Mesenchymal stem cell (in vitro differentiated cells and primary cell): ENCODE measurements at places on chromosomes 4 and X.

GRCh38 chr4:128639541-128640270 lies 169.8 kb upstream of the JADE1 start:
- DNase-seq: peak; percentile 13

DNA sequence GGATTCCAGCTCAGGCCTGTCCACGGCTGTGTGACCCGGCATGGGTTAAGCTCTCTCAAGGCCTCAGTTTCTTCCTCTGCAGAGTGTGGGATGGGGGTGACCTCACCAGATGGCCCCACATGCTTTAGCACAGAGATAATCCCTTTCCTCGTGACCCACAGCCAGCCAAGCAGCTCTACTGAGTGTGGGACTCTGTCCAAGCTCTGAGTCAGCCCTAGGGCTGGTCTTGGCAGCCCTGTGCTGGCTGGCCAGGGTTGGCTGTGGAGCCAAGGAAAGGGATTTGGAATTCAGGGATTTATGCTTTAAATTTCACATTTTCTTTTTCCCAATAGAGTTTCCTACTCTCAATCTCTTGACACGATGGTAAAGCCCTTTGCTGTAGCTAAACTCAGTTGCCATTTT lies 19.7 kb upstream of the SPON2 start:
- DNase-seq: peak; percentile 98

DNA sequence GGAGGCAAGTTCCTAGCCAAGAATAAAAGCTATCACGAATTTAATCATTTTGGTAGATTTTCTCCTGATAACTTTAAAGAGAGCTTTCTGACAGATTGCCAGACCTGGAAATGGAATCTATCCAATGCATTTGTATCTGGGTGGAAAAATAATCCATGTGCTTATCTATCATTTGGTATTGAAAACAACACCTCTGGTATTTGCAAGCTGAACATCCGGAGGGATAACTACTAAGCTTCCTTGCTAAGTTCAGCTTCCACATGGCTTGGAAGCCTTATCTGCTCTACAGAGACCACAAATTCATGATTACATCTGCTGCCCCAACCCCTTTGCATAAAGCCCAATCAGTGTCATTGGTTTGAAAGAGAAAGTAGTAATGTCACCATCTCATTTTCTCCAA lies 230.7 kb downstream of the GPC3 start:
- no peak for DNase-seq

GRCh38 chr4:112361181-112361791 lies 64.1 kb downstream of the ALPK1 start:
- DNase-seq: no peak

DNA sequence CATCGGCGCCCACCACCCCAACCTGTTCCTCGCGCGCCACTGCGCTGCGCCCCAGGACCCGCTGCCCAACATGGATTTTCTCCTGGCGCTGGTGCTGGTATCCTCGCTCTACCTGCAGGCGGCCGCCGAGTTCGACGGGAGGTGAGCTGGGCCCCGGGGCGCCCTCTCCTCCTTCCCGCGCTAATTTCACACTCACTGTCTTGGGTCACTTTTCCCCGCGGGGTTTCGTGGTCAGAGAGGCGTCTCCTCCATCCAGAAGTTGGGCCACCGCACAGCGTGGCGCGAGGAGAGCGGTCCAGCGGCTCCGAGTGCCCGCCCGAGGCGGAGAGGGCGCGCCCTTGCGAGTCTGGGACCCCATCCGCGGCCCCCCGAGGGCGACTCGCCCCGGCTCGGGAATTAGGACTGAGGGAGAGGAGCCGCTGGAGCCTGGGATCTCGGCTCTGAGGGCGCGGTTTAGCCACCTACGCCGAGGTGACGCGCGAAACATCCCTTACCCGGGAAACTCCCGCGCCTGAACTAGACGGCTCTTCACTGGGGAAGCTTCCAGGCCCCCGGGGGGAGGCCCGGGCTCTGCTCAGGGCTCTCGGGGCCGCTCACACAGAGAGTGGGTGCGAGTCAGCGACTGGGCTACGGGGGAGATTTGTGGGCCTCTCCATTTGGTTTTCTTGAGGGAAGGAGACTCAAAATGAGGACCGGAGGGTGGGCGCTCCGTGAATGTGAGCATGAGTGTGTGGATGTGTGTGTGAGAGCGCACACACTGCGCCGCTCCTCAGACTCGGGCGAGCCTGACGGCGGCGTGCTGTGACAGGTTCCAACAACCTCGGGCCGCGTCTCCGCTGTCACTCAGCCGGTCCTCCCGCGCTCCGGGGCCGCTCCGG lies 551 bp downstream of the NPNT start:
- DNase-seq: peak; percentile 46

GRCh38 chr4:175443547-175443946 lies 368.5 kb downstream of the GPM6A start:
- DNase-seq: no peak

DNA sequence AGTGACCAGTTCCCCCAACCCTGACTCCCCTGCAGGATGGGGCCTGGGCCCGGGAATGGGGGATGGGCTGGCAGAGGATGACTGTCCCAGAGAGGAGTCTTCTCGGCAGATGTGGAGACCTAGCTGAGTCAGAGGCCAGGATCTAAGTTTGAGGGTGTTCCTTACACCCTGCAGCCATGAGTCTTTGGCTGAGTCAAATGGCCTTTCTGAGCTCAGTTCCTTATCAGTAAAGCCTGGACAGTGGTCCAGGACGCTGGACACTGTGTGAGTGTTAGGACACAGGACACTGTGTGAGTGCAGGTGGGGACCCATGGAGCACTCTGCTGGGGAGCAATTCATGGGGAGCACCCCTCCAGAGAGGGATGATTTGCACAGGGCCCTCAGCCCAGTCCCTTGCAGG lies 5.0 kb downstream of the IL9R start:
- no peak for DNase-seq

DNA sequence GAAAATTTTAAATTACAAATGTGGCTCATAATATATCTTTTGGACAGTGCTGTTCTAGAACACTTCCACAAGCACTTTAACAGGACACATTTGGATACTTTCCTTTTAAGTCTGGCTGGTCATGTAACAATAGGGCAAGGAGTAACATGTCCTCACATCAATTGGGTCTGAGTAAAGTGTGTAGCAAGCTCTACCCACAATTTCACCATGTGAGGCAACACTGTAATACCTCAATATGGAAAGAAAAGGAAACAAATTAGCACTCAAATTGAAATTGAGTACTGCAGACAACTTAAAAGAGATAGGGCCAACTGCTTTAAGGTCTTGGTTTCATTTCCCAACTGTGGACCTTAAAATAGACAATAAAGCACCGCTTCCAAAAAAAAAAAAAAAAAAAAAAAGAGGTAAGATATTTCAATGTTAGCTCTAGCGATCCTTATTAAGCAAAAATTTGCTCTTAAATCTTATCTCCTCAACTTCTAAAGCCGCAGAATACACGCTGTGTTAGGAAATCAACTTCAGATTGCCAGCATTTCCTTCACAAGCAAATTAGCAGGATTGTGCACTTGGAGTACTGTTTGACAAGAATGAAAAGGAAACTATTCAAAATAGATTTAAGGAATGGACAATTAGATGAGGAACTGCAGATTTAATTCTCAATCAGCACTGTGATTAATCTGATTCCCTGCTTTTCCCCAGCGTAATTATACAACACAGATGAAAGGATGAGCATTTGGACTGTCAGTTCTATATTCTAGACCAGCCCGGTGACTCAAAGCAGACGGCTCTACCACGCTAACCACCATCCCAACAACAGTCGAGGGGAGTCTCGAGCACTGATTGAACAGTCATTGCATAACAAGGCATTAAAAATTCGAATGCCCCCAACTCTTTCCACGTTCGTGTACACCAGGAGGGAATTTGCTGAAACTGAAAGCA lies 1.6 kb downstream of the CASK start:
- DNase-seq: peak; percentile 61

GRCh38 chr4:153448003-153448731 lies 18.0 kb upstream of the TMEM131L start:
- DNase-seq: peak; percentile 44

- no peak for DNase-seq
Measured at GRCh38 chr4:168441412-168441811, 38.9 kb downstream of the DDX60L start.

DNA sequence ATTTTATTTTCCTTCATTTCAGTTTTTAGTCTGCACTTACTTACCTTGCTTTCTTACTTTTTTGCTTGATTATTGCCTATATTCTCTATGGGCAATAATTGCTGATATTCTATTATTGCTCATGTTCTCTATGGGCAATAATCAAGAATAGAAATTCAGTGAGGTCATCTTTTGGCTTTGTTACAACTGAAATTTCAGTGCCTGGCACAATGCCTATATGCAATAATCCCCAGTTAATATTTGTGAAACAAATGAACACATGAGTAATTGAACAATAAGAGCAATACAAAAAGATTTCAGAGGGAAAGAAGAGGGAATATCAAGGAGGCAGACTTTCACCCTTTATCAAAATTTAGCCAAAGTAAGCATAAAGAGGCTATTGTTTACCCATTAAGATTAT lies 48.6 kb upstream of the ARSJ start:
- no peak for DNase-seq

GRCh38 chr4:38166082-38166481 lies 205.9 kb downstream of the PTTG2 start:
- DNase-seq: no peak

DNA sequence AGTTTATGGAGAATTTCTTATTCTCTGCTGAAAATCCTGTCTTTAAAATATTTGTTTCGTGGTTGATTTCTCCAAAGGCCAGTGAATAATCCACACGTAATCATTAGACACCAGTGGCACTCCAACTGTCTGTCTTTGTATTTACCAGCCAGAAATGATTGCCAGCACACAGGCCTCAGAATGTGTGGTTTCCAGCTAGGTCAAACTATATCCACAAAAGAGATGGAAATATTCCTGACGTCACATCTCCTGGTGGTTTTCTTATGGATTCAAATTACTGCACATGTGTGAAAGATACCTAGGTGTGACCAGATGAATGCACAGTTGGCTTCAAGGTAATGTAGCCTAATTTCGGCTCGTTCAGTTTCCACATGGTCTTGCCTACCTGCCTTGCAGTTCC lies 27.2 kb upstream of the TENM3 start:
- no peak for DNase-seq

- DNase-seq: no peak
Measured at GRCh38 chr4:167176723-167177367, 57.4 kb downstream of the SPOCK3 start.

- DNase-seq: no peak
Measured at GRCh38 chr4:48727666-48728459, 52.2 kb downstream of the FRYL start.

DNA sequence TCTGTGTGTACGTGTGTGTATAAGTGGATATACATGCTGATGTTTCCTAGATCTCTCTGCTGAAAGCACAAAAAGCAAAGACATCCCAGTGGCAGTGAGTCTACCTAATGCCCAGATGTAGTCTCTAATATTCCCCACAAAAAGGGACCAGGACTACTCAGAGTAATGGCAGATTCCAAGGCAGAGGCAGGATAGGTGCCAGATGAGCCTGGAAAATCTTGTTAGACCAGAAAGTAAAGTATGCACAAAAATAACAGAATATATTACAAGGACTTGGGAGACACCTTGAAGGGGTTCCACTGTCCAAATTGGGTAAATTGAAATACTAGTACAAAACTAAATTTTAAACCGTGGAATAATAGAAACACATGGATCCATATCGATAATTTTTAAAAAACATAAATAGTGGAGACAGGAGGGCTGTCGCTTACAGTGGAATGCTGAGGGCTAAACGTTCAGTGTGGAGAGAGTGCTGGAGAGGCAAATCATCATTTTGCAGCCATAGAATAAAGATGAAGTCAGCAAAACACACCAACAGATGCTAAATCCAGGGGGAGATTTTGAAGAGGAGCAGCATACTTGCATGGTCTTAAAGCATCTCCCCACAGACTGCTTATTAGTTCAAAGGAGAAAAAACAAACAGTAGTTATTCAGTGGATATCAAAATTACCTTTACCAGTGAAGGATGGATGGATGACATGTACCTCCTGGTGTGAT lies 123.4 kb upstream of the TSPAN5 start:
- no peak for DNase-seq

GRCh38 chr4:89878611-89879010 lies 16.0 kb upstream of the MMRN1 start:
- no peak for DNase-seq

DNA sequence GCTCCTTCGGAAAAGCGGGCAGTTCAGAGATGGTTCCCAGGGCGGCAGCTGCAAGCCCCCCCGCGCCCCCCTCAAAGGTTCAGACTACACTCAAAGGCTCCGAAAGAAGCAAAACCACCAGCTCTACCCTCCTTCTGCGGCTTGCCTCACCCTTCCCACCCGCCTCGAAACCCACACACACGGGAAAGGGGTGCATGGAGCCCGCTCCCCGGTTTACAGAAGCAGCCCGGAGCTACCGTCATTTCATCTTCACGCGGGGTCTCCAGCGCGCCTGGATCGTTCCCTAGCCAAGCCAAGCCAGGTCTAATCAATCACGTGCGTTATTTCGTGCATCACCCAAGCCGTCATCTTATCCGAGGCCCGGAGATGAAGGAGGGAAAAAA lies 1.2 kb downstream of the NLGN4X start:
- no peak for DNase-seq

DNA sequence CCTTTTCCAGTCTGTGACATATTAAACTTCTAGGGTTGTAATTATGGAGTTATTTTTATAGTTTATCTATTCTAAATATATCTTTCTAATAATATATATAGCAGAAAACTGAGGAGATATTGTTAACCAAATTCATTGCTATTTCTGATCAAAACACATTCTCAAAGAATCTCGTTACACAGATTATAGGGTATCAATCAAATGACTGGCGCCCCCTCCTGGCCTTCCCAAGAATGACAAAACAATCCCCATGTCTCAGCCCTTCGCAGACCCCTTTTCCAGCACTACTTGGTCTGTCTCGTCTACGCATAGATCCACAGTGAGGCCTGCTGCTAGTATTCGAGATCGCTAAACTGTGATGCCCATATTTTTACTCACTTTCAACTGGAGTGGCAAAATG lies 209.3 kb downstream of the GPC3 start:
- no peak for DNase-seq

DNA sequence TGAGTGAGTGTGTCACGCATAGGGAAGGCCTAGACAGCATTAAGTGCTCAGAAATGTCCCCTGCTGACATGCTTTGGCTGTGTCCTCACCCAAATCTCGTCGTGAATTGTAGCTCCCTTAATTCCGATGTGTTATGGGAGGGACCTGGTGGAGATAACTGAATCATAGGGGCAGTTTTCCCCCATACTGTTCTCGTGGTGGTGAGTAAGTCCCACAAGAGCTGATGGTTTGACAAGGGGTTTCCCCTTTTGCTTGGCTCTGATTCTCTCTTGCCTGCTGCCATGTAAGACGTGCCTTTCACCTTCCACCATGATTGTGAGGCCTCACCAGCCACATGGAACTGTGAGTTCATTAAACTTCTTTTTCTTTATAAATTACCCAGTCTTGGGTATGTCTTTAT lies 78.0 kb downstream of the NSUN7 start:
- DNase-seq: no peak

- peak; percentile 76 for DNase-seq
Measured at GRCh38 chr4:147518846-147519767, 38.2 kb downstream of the EDNRA start.

- no peak for DNase-seq
Measured at GRCh38 chr4:106529348-106530023, 160.9 kb upstream of the GIMD1 start.

GRCh38 chr4:122576261-122577188 lies 44.3 kb downstream of the IL21 start:
- DNase-seq: peak; percentile 68
